Gastroesophageal sphincter (tissue), 4 donors: ENCODE measurements at places on chromosomes 12 and 14.

DNA sequence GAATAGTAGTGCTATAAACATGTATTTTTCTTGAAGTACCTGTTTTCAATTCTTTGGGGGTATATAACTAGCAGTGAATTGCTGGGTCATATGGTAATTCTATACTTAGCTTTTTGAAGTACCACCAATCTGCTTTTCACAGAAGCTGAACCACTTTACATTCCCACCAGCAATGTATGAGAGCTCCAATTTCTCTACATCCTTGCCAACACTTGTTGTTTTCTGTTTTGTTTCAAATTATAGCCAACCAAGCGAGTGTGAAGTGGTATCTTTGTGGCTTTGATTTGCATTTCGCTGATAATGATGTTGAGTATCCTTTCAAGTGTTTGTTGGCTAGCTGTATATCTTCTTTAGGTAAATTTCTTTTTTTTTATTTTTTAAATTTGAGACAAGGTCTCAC lies 95.7 kb downstream of the PAPLN start:
- H3K27me3 ChIP-seq: no peaks in the 10 kb centered on the region
- peaks cover 14% of the 10 kb centered on the region for H3K4me1 ChIP-seq
- no peak overlapping the region for H3K27ac ChIP-seq
- no peak for ATAC-seq

DNA sequence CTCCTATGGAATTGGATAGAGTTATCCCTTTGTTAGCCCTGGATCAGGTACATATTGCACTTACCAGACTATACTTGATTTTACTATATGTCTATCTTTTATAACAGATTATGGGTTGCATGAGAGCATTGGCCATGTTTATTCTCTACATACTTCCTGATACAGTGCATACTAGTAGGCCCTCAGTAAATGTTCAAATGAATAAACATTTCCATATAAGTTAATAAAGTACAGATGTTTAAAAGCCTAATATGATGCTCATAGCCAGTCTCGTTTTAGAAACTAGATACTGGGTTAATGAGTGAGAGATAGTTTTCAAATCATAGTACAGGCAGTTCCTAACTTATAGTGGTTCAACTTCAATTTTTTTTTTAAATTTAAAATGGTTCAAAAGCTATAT lies 39.5 kb upstream of the TOMM20L start:
- ATAC-seq: no peak
- H3K27ac ChIP-seq: no peak overlapping the region
- H3K4me3 ChIP-seq: no peak overlapping the region
- H3K4me1 ChIP-seq: peaks cover 6% of the 10 kb centered on the region
- no peaks in the 10 kb centered on the region for H3K27me3 ChIP-seq

DNA sequence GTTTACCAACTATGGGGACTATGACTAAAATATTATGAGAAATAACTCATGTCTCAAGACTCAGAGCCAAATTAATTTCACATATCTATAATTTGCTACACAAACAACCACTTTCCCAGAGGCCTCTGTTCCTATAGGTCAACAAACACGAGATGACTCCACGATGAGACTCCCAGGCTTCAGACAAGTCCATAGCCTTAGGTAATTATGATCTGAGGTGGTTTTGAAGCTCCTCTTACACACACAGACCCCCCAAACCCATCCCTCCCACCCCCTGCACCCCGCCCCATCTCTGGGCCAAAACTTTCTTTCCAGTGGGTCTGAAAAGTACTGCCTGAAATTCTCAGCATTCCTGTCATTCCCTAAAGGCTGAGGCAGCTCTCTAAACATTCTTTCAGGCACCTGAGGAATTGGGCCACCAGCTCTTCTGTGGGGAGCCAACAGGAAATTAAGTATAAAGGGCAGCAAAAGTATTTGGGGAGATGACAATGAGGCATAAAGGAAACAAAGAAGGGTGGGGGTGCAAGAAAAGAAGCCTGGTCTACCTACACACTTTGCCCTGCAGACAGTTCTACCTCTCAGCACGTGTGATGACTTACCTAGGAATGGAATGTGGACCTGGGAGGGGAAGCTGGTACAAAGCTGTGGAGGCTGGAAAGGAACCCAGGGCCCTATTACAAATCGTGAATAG lies 143.6 kb downstream of the PAWR start:
- H3K4me1 ChIP-seq: peaks cover 7% of the 10 kb centered on the region
- H3K27ac ChIP-seq: peak overlapping the region; percentile 17
- no peak overlapping the region for H3K4me3 ChIP-seq
- peak; percentile 51 for ATAC-seq

DNA sequence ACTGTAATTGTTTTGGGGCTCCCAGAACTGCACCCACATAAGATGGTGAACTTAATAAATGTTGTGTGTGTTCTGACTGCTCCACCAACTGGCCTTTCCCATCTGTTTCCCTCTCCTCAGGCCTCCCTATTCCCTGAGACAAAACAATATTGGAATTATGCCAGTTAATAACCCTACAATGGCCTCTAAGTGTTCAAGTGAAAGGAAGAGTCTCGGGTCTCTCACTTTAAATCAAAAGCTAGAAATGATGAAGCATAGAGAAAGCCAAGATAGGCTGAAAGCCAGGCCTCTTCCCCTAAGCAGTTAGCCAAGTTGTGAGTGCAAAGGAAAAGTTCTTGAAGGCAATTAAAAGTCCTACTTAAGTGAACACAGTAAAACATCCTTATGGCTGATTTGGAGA lies 13.4 kb downstream of the ACOT6 start:
- H3K4me3 ChIP-seq: no peak overlapping the region
- H3K36me3 ChIP-seq: no peaks in the 10 kb centered on the region
- no peak overlapping the region for H3K27ac ChIP-seq
- no peaks in the 10 kb centered on the region for H3K27me3 ChIP-seq
- no peak for ATAC-seq

- ATAC-seq: peak; percentile 75
- peak overlapping the region; percentile 26 for H3K27ac ChIP-seq
- H3K4me3 ChIP-seq: no peak overlapping the region
- peaks cover 58% of the 10 kb centered on the region for H3K4me1 ChIP-seq
- no peaks in the 10 kb centered on the region for H3K36me3 ChIP-seq
Observed at GRCh38 chr12:89947437-89948270, 239.0 kb upstream of the ATP2B1 start.

DNA sequence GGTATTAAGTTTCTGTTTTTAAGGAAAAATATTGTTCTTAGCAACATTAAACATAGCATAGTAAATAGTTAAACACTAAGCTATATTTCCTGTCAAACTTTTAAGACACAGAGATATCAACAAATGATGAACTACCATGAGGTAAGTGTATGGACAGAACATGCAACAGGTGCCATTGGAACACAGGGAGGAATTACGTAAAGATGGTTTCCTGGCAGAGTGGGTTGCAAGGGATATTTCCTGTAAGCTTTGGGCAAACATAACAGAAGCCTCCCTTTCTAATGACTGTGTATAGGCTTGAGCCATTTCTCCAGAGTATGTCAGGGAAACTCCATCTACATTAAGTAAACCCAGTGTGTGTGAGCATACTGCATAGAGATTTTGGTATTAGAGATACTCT lies 31.7 kb upstream of the HELB start:
- no peaks in the 10 kb centered on the region for H3K36me3 ChIP-seq
- no peak for ATAC-seq
- H3K27me3 ChIP-seq: no peaks in the 10 kb centered on the region
- H3K4me1 ChIP-seq: no peaks in the 10 kb centered on the region
- no peak overlapping the region for H3K27ac ChIP-seq
- H3K4me3 ChIP-seq: no peak overlapping the region

- no peaks in the 10 kb centered on the region for H3K27me3 ChIP-seq
- no peaks in the 10 kb centered on the region for H3K36me3 ChIP-seq
- H3K27ac ChIP-seq: no peak overlapping the region
- H3K4me3 ChIP-seq: no peak overlapping the region
- peaks cover 23% of the 10 kb centered on the region for H3K4me1 ChIP-seq
Observed at GRCh38 chr12:89663577-89664357, 44.9 kb downstream of the ATP2B1 start.

GRCh38 chr14:22824711-22825359 lies 4.9 kb upstream of the MRPL52 start:
- no peak overlapping the region for H3K27ac ChIP-seq
- no peaks in the 10 kb centered on the region for H3K36me3 ChIP-seq
- no peak overlapping the region for H3K4me3 ChIP-seq
- ATAC-seq: no peak
- H3K27me3 ChIP-seq: no peaks in the 10 kb centered on the region
- H3K4me1 ChIP-seq: no peaks in the 10 kb centered on the region

DNA sequence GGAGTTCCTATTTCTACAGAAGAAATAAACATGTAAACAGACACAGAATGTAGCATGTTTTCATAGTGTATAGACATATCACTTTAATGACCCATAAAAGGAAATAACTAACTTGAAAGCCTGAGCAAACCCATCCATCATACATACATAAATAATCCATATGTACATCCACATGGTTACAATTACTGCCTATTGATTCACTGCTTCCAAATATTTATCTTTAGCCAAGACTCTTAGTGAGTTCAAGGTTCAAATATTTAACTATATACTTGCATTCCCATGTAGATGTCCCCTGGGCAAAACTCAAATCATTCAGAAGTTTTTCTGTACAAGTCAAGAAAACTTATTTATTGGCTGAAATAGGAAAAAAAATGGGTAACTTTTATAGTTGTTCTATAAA lies 95.4 kb downstream of the CCER1 start:
- H3K4me1 ChIP-seq: no peaks in the 10 kb centered on the region
- no peaks in the 10 kb centered on the region for H3K36me3 ChIP-seq
- H3K4me3 ChIP-seq: no peak overlapping the region
- H3K27me3 ChIP-seq: no peaks in the 10 kb centered on the region

GRCh38 chr14:34368971-34369647 lies 92.9 kb downstream of the SPTSSA start:
- no peak overlapping the region for H3K4me3 ChIP-seq
- H3K27ac ChIP-seq: peak overlapping the region; percentile 48
- ATAC-seq: no peak

DNA sequence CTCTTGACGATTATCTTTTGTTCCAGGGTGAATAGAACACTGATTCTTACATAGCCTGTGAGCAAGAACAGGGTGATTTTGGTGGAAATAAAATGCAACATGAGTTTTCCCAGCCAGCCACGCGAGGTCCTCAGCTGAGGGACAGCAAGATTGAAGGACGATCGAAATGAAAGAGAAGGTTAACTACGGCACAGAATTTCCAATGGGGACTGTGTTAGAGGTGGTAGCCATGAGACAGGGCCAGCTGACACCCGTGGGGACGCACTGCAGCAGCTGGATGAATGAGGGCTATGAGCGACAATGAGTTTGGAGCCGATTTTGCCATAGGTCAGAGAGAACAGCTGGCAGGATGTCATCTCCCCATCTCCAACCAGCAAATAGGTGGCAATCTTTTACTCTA lies 243.4 kb upstream of the PELI2 start:
- ATAC-seq: no peak
- H3K27me3 ChIP-seq: no peaks in the 10 kb centered on the region
- peaks cover 10% of the 10 kb centered on the region for H3K4me1 ChIP-seq
- no peak overlapping the region for H3K4me3 ChIP-seq
- H3K27ac ChIP-seq: no peak overlapping the region

- H3K4me3 ChIP-seq: no peak overlapping the region
- no peak overlapping the region for H3K27ac ChIP-seq
- ATAC-seq: no peak
Observed at GRCh38 chr12:106054049-106054448, 84.7 kb downstream of the NUAK1 start.

GRCh38 chr14:31268216-31268615 lies 60.6 kb upstream of the HECTD1 start:
- H3K4me1 ChIP-seq: peaks cover 44% of the 10 kb centered on the region
- H3K4me3 ChIP-seq: no peak overlapping the region
- no peak overlapping the region for H3K27ac ChIP-seq
- no peak for ATAC-seq

DNA sequence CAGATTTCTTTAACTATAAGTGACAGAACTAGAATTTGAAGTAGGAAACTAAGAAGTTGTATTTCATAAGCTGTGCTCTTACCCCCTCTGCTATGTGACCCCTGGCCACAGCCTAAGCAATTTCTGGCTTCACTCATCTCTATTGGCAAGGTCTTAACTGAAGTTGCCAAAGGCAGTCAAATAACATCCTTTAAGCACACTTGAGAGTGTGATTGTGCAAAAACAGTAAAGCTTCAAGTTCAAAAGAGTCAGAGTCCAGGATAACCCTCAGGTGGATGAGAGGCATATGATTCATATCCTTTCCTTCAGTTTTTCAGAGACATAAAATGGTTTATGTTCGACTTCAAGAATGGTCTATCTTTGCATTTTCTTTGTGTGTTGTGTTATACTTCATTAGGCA lies 45.2 kb downstream of the GRIP1 start:
- H3K36me3 ChIP-seq: no peaks in the 10 kb centered on the region
- H3K27ac ChIP-seq: no peak overlapping the region
- no peaks in the 10 kb centered on the region for H3K27me3 ChIP-seq
- ATAC-seq: no peak
- H3K4me3 ChIP-seq: no peak overlapping the region

- no peaks in the 10 kb centered on the region for H3K36me3 ChIP-seq
- no peak for ATAC-seq
- H3K27ac ChIP-seq: no peak overlapping the region
- peaks cover 11% of the 10 kb centered on the region for H3K27me3 ChIP-seq
- no peaks in the 10 kb centered on the region for H3K4me1 ChIP-seq
- no peak overlapping the region for H3K4me3 ChIP-seq
Observed at GRCh38 chr12:64792128-64792527, 32.3 kb upstream of the TBC1D30 start.

DNA sequence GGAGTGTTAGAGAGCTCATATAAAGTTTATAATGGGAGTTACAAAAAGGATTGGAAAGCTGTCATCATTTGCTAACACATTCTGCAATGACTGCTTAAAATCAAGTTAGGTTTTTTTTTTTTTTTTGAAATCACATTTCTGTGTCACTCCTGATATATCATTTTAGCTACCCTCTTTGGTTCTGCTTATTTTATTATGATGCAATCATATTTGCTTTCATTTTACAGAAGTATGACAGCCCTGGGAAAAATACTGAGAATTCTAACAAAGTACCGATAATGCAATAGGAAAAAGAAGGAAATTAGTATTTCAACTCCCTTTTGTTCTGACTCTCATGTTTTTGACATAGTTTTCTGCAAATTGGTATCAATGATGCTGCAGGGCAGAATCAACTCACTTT lies 71.6 kb upstream of the MDGA2 start:
- no peak for ATAC-seq
- no peak overlapping the region for H3K4me3 ChIP-seq
- H3K27me3 ChIP-seq: no peaks in the 10 kb centered on the region
- H3K4me1 ChIP-seq: no peaks in the 10 kb centered on the region
- H3K27ac ChIP-seq: no peak overlapping the region

GRCh38 chr12:79168687-79169086 lies 304.1 kb downstream of the SYT1 start:
- ATAC-seq: no peak
- H3K4me1 ChIP-seq: no peaks in the 10 kb centered on the region
- H3K4me3 ChIP-seq: no peak overlapping the region
- no peaks in the 10 kb centered on the region for H3K27me3 ChIP-seq
- no peak overlapping the region for H3K27ac ChIP-seq

DNA sequence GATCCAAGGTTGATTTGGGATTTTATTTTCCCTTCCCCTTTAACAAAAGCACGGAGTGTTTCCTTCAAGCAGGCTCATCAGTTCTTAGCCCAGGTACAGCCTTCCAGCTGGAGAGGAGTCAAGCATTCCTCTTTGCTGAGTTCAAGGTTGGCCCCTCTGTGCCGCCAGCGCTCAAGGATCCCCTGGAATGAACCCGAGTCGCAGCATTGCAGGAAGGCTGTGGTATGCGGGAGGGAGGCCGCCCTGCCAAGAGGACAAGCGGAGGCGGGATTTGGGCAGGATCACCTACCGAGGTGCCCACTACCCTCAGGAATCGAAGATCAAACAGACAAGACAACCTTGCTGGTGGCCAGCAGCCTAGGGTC lies 53.9 kb upstream of the NCOR2 start:
- H3K4me3 ChIP-seq: peak overlapping the region; percentile 17
- H3K27me3 ChIP-seq: no peaks in the 10 kb centered on the region
- peak; percentile 91 for ATAC-seq
- no peaks in the 10 kb centered on the region for H3K36me3 ChIP-seq
